NCI-H187 treated with DMSO at 0.1 percent for 48 hours (cell line): ENCODE measurements at places on chromosomes 12 and 14.

GRCh38 chr12:17609153-17609552, 480.8 kb downstream of the RERGL start:
- no peak for DNase-seq

GRCh38 chr14:69685716-69686115, 74.3 kb downstream of the SUSD6 start:
- peak; percentile 82 for DNase-seq

DNA sequence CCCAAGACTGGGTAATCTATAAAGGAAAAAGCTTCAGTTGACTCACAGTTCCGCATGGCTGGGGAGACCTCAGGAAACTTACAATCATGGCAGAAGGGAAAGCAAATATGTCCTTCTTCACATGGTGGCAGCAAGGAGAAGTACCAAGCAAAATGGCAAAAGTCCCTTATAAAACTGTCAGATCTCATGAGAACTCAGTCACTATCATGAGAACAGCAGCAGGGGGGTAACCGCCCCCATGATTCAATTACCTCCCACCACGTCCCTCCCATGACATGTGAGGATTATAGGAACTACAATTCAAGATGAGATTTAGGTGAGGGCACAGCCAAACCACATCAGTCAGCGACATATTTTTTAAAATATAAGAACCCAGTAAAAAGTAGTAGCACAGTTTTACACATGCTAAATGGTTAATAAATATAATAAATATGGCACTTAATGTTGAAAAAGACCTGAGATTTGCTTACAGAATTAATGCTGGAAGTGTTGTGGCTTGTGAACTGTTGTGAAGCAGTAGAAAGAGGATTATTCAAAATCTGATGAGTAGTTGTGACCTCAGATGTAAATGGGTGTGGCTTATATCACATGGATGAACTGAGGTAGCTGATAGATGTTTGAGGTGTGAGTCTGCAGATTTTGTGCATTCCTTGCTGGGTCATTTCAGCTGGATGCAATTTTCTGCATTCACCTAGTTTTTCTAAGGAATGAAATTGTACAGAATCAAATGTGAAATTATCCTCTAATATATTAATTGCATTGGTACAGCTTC, 46.9 kb upstream of the CHPT1 start:
- DNase-seq, result no peak

DNA sequence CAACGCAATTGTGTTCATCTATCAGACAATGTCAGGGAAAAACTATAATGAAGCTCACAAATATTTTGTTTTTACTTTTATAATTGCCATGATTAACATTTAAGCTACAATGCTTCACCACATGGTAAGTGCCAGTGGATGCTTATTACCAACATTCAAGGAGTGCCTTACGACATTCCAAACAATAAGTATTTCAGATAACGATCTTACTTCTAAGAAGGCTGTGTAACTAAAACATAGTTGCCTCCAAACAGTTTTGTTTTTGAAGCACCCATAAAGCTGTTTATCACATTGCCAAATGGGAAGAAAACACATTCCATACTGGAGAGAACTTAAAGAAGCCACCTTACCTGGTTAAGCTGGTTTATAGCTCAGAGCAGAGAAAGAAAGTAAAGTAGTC, 78.8 kb downstream of the RPS6KA5 start:
- DNase-seq, result no peak

- peak; percentile 93 for DNase-seq
These were observed 55.4 kb downstream of the SLCO1B3 start for GRCh38 chr12:20865873-20866272.

DNA sequence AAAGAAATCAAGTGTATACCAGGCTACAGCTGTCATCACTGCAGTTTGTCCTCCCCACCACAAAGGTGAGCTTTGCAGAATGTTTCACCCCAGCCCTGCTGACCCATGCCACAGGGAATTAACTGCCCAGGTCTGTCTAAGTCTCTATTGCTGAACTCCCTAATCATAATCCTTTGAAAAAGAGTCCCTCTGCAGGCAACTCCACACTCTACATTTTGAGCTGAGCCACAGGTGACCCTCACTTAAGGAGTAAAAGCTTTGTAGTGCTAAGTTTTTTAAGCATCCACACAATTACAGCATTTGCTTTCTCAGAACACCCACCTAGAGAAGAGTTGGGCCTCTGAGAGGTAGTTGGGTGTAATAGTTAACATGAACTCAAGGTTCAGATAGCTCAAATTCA, 90.0 kb downstream of the C12orf50 start:
- DNase-seq, result no peak

GRCh38 chr14:105503935-105504692, 13.1 kb downstream of the TEDC1 start:
- DNase-seq, result no peak

GRCh38 chr12:25549120-25549519, 4.0 kb downstream of the LMNTD1 start:
- no peak for DNase-seq

GRCh38 chr14:93059917-93060545, 55.7 kb downstream of the ITPK1 start:
- no peak for DNase-seq

GRCh38 chr14:58878439-58879139, 240.8 kb downstream of the DACT1 start:
- DNase-seq, result no peak

DNA sequence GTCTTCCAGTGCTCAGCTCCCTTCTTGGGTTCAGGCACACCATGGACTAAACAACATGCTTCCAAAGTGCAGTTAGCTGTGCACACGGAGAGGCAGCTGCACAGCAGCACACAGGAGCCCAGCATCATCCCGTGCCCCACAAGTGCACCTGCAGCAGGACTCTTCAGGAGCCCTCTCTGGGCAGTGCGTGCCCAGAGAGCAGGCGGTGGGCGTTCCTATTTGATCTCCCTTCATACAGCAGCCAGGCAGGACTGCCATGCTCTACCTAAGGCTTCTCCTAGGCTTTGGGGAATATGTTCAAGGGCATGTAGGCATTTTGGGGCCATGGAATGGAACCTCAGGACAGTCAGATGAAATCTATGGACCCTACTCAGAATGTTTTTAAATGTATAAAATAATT, 35.5 kb downstream of the ANO2 start:
- DNase-seq, result no peak

DNA sequence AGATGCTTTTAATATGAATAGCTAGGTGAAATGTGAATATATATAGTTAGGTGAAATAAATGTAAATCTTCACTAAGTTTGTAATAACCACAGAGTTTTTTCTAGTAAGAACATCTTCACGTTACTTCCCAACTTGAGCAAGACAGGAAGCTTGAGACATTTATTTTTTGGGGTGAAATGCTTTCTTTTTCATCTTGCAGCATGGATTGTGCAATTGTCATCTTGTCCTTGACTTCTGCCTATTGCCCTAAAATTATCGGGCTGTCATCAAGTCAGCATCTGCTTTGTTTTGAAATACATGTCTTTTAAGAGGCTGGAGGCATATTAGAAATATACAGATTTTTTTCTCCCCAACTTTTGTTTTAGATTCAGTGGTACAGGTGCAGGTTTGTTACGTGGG, 433.9 kb downstream of the PCNX1 start:
- DNase-seq, result no peak

DNA sequence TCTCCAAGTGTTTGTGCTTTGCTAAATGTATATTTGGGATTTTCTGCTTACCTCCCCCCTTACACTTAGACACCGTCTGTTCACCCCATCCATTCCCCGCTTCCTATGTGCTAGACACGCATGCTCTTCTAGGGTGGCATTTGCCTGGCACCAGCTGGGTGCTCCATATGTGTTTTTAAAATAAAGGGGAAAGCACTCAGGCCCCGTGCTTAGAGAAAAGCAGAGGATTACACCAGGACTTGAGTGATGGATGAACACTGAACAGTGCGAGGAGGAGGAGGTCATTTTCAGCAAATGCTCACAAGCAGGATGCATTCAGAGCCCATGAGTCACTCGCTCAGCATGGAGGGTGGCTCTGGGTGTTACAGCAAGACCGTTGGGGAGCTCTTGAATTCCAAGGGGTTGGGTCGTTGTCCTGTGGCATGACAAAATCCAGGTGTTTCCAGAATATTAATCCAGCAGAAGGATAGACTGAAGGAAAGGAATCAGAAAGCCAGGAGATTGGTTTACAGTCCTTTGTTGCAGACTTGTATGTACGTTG, 2.9 kb upstream of the BDKRB1 start:
- DNase-seq, result no peak

- no peak for DNase-seq
These were observed 19.1 kb upstream of the VASH1 start for GRCh38 chr14:76742185-76742584.

DNA sequence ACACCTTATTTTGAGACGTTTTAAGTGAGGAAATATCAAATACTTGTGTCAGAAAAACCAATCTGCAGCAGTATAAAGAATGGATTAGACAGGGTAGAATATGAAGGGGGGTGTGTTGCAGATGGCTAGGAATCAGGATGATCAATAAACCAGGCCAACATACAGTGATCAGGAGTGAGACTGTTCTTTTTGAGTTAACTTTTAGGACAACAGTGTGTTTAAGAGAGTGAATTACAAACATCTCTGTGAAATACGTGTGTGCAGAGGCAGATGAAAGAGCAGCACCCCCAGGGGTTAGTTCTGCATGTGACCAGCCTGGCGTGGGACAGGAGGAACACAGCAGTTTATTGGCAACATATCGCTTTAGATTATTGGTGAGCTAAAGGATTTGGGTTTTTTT, 10.6 kb upstream of the NRDE2 start:
- no peak for DNase-seq

DNA sequence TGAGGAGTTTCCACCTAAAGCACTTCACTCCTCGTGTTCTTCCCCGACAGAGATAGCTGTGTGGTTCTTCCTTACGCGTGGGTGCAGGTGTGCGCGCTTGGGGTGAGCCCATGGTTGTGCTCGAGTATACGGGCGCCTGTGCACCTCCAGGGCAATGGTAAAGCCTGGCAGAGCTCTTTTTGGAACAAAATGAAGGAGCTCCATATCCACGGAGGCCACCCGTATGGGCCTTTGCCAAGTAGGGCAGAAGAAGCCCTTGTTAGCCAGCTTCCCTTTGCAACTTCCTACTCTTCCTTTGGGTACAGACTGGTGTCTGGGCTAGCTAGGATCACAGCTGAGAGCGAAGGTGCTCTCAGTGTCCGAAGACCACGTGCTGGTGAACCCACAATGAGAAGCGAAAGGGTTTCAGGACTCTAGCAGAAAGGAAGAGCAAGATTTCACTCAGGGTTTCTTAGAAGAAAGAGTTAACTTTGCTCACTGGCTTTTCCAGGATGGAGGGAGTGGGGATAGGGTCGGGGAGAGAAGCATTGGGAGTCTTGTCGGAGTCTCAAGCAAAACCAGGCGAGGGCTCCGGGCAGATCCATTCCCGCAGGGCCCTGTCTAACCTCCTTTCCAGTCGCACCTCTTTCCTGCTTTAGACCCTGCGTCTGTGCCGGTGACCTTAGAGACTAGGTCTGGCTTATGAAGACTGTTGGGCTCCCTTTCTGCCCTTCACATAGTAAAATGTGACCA, 960 bp upstream of the LRFN5 start:
- peak; percentile 44 for DNase-seq

DNA sequence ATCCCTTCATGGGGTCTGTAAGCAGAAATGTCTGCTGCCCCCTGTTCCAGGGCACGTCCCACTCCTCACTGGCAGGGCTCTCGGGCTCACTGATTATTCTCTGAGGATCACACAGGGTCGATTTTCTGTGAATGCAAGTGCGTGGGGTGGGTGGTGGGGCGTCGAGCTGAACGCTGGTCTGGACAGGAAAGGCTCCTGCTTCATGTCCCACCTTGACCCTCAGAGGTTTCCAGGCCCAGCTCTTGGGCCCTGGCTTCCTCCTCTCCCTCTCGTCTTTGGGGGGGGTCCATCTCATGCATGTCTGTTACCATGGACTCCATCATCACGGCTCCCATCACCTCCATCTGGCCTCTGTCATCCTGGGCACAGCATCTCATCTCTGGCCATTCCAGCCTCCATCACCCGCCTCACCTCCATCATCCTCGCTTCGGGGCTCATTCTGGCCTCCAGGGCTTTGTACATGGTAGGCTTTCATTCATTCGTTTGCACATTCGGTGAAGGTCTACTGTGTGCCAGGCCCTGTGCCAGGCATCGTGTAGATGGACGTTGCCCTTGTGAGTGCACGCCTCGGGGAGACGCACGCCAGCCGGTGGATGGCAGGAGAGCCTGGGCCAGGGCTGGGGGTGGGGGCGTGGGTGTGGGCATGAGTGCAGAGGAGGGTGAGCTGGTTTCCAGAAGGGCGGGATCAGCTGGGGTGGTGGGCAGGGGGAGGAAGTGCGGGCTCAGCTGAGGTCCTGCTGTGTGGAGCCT, 34.7 kb downstream of the RTL1 start:
- no peak for DNase-seq

DNA sequence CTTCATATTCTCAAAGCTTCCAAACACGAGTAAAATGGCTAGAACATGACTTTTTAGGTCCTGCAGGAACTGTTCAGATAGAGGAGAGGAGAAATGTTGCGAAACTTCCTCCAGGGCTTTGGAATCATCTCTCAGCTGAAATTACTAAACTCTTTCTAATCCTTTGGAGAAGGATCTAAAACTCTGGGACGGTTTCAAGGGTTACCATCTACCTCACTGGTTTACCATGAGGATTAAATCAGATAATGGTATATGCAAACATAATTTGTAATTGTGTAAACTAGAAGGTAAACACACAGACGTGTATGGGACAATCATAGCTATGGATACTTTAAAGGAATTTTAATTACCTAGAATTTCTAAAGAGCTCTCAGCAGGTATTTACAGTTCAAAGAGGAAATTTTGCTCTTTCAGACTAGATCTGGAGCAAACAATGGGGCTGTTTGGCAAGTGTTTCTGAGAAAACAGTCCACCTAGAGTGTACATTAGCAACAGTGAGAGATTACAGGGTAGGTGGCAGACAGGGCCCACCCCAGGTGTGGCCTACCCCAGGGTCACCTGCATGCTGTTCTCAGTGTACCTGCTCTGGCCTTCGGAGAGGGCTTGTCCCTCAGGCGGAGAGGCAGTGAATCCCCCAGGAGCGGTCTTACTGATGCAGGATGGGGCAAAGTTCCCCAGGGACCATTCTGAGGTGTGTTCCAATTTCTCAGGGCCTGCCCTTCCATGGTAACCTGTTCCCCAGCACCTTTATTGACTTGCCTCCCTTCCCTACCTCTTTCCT, 124.7 kb upstream of the MAX start:
- no peak for DNase-seq

GRCh38 chr14:104094709-104095425, 9.4 kb downstream of the ASPG start:
- DNase-seq, result no peak

DNA sequence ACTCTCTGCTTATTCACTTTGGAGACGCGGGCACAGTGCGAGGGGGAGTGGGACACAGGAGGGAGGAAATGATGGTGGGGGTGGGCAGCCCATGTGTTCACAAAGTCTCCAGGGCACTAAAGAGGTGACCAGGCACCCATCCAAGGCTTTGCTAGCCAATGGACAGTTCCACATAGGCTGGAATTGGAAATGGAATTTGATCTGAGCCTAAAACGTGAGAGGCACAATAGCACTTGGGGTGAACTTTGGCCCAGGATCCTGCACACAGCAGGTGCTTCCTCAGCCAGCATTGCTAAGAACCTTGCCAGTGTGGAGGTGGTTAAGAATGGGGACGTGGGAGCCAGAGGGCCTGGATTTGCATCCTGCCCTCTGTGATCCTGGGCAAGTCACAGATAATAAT, 193.8 kb downstream of the CHST11 start:
- no peak for DNase-seq

GRCh38 chr14:101927859-101928258, 36.5 kb upstream of the DYNC1H1 start:
- DNase-seq, result no peak

- no peak for DNase-seq
These were observed 6.3 kb downstream of the TRAFD1 start for GRCh38 chr12:112131686-112132085.
